ENCODE measurements at places on chromosomes 2 and 18.

- no peak for DNase-seq
These were observed 13.5 kb upstream of the CALCRL start for GRCh38 chr2:187461294-187462261.

- peak; percentile 88 for DNase-seq
These were observed 11.4 kb downstream of the ATOH8 start for GRCh38 chr2:85765081-85765731.

DNA sequence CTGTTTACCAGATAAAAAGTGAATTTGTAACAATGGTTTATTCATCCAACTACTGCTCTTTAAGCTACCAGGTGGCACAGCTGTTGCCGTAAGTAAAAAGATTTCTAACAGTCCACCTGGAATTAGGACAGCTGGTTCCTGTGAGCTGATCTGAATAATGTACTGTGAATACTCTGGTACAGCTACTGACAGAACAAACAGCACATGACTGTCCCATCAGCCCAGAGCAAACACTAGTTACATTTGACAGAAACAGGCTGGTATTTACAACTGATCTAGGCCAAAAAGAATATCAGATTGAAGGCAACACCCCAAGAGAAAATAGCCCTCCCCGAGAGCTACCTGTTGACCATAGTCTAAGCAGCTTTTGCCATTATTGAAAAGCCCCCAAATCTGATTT, 840.4 kb downstream of the CPS1 start:
- peak; percentile 48 for DNase-seq

GRCh38 chr2:36650031-36650829, 46.3 kb upstream of the VIT start:
- DNase-seq: no peak

DNA sequence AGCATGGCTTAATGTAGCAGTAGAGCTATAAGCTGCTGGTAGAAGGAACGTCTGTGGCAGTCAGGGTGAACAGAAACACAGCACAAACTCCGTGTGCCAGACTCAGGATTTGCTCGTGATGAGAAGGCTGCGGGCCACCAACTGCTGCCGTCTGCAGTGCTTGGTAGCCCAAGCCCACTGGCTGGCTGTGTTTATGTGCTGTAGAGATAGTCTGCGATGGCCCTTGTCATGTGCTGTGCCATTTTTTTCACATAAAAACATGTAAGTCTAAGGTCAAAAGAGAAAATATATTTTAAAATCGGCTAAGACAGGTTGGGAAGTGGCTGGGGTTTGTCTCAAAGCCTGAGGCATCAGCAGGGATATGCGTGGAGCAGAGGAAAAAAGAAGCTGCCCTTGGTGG, 78.7 kb downstream of the PRPF40A start:
- DNase-seq: no peak

GRCh38 chr18:56565551-56566345, 72.6 kb downstream of the TXNL1 start:
- DNase-seq: no peak

DNA sequence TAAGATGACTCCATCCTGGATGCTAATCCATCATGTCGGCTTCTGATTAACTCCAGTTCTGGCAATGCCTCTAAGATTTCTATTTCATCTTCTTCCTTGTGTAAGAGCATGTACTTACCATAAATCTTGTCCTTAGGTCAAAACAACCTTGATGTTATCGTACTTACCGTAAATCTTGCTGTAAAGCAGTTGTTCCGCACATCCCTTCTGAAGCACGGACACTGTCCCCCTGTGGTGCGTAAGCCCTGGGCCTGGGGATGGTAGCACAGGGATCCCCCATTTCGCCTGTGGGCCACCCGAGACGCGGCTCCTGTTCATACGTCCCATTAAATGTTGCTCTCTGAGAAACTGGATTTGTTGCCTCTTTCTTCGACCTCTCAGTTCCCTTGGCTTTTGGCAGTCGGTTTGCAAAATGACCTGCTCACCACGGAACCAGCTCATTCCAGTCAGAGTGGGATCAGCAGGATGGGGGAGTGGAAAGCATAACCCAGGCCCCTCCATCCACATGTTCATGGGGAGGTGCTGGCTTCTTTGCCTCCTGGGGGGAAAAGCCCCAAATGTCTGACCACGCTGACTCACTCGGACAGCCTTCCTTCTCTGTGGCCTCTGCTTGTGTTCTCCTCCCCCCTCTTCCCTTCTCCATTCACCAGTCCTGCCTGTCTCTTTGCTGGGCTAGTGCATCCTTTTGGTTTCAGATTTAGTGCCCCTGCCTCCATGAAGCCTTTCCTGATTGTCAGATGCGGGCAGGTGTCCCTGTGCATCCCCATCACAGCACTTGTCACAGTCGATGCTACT, 49.9 kb downstream of the RAB31 start:
- no peak for DNase-seq

- DNase-seq: no peak
These were observed 49.1 kb downstream of the PTGR3 start for GRCh38 chr18:75159646-75160356.

DNA sequence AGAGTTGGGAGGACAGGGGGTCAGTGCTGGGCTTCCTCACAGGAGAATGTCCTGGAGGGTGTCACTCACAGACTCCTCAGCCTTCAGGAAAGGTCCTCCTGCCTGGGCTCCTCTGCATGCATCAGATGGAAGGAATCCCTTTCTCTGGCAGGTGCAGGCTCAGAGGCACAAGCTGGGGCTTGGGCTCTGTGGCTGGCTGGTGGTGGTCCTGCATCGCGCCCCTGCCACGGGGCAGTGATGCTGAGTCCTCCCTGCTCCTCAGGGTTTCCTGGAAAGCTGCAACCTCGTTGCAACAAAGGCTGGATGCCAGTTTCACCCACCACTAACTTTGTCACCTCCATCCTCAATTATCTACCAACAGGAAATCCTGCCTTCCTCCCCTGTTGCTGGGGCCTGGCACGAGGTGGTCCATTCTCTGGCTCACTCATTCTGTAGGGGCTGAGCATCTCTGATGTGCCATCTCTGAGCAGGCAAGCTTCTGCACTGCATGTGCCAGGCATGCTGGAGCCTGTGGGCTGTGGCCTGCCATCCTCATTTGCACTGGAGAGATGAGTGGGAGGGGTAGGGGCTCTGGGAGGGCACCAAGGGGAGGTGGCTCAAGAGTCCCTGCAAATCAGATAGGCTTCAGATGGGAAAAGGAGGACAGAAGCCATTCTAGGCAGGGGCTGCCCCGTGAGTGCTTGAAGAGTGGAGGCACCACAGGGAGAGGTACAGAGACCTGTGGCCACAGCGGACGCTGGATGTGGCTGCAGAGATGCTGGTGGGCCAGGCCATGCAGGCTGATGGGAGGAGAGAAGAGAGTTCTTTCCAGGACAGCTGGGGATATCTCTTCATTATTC, 272.6 kb upstream of the HS6ST1 start:
- DNase-seq: no peak

DNA sequence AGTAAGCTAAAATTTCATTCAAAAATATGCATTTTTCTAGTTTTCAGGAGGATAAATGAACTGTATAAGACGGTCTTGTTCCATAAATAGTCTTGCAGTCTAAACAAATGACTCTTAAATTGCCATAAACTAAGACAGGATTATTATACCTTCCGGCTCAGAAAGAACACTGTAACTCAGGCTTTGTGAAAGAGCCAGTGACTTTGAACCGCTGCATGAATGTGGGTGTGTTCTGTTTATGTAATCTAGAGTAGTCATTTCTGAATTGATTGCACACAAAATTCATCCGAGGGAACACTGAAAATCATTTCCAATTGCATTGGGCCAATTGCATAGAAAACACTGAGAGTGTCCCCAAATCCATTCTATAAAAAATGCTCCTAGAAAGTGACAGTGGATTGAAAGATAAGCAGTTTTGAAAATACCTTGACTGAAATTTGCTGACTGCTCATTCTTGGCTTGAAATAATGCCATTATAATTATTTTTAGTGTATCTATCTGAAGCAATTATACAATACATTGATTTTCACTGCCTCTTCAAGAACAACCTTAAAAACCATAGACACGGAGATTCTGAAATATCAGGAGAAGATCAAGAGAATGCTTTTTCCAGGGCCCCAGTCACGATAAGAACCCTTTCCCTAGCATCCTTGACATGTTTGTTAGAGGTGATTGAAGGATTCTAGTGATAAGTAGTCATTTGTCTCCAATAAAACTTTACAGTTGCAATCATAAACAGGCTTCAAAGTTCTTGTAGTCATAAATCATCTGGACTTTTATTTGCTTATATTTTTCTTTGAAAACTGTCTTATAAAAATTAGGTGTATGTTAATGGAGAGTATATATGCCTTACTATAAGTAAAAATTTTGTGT, 55.4 kb downstream of the CNTNAP5 start:
- DNase-seq: no peak

- no peak for DNase-seq
These were observed 181.6 kb downstream of the DNAH6 start for GRCh38 chr2:84697895-84698294.

DNA sequence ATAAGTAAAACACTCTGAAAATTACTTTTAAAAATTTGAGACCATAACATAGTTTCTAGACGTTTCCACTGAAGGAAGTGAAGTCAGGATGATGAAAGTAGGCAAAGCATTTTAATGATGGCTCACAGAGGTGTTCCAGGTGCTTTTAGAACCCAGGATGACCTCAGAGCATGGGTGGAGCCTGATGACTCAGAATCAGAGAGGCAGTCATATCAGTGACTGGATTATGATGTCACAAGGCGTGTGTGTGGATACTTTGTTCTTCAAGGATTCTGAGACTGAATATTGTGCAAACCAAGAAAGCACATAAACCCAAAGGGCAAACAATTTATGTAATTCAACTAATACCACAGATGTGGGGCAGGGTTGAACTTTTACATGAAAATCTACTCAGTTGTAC, 208.0 kb upstream of the FBXO11 start:
- no peak for DNase-seq

DNA sequence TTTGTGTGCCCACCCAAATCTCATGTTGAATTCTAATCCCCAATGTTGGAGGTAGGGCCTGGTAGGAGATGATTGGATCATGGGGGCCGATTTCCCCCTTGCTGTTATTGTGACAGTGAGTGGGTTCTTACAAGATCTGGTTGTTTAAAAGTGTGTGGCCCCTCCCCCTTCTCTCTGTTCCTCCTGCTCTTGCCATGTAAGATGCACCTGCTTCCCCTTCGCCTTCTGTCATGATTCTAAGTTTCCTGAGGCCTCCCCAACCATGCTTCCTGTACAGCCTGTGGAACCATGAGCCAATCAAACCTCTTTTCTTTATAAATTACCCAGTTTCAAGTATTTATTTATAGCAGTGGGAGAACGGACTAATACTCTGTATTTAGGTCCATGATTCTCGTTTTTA, 588.1 kb downstream of the DCDC2C start:
- DNase-seq: no peak

DNA sequence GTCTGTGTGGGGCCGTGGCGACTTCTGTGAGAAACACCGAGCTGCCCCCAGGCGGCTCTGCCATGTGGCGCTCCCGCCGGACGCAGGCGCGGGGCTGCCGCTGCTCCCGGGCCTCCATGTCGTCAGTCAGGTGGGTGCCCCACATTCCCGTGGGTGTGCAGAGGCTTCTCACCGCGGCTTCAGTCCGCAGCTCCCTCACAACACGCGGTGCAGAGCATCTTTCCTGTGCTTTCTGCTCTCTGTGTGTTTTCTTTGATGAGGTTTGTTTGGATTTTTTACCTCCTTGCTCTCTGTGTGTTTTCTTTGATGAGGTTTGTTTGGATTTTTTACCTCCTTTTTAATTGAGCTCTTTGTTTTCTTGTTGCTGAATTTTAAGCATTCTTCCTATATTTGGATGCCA, 13.0 kb downstream of the AQP12A start:
- no peak for DNase-seq

- DNase-seq: no peak
These were observed 35.2 kb upstream of the CDH19 start for GRCh38 chr18:66638856-66639629.

GRCh38 chr2:137764646-137765045, 199.6 kb upstream of the HNMT start:
- DNase-seq: no peak

- no peak for DNase-seq
These were observed 13.2 kb downstream of the SH2D6 start for GRCh38 chr2:85431570-85432205.

DNA sequence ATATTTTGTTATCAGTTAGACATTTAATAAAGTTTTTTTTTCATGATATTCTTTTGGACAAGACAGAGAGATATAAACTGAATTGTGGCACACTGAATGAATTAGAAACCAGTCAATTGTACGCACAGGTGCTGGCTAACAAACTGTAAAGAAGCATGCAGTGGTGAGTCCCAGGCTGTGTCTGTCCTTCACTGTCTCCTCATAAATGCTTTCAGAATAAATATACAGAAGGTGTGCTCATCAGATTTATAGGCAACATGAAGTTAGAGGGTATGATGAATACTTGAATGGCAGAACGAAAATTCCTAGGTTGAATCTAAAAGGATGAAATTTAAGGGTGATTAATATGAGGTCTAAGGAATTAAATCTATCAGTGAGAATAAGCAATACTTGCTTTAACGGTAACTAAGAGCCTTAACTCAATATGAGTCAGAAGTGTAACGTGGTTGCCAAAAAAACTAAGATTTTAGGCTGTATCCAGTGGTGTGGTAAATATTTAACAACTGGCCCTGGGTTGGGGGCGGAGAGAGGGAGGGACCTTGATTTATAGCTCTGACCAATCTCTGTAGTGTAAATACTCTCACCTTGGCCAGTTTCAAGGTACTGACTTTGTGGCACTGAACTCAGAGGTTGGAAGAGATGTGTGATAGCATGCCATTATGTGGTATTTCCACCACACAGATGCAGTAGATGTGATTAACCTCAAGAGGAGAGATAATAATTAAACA, 41.9 kb upstream of the AAK1 start:
- no peak for DNase-seq

- DNase-seq: no peak
These were observed 268.1 kb downstream of the ZNF385B start for GRCh38 chr2:179593323-179593722.

- DNase-seq: no peak
These were observed 195.6 kb upstream of the COPS8 start for GRCh38 chr2:236889791-236890704.

- DNase-seq: no peak
These were observed 807 bp upstream of the CREB1 start for GRCh38 chr2:207528980-207529329.

- no peak for DNase-seq
These were observed 54.9 kb upstream of the BZW1 start for GRCh38 chr2:200756618-200757321.

DNA sequence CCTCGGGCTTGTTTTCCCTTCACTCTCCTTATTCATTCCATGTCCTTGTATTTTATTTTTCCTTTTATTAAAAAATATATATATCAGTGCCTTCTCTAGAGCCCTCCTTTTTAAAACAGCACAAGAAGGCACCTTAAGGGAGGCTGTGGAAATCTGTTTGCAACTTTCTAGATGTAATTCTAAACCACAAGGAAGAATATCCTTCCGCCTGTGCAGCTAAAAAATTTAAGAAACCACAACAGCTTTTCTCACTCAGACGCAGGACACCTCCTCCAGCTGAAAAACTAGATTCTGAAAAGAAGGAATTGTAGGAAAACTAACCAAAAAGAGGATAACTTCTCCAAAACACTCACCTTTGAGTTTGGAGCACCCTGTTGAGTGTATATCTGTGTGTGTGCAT, 142.2 kb downstream of the BCL11A start:
- no peak for DNase-seq

All from NCI-H1105 treated with DMSO at 0.1 percent for 48 hours (cell line).